ENCODE measurements at places on chromosomes 16 and 17. TPM values are rescaled to one million over a fixed set of nuclear protein-coding genes. Genes with fewer than 3 reads are reported as not detected.
A peak's percentile ranks its signal among the peaks of the same experiment; 100 is the strongest.

EIF3CL gene
- total RNA-seq: 121 TPM

CCL3 gene
- 296 TPM for total RNA-seq

PRRT2 gene
- total RNA-seq: 0.64 TPM

DNA sequence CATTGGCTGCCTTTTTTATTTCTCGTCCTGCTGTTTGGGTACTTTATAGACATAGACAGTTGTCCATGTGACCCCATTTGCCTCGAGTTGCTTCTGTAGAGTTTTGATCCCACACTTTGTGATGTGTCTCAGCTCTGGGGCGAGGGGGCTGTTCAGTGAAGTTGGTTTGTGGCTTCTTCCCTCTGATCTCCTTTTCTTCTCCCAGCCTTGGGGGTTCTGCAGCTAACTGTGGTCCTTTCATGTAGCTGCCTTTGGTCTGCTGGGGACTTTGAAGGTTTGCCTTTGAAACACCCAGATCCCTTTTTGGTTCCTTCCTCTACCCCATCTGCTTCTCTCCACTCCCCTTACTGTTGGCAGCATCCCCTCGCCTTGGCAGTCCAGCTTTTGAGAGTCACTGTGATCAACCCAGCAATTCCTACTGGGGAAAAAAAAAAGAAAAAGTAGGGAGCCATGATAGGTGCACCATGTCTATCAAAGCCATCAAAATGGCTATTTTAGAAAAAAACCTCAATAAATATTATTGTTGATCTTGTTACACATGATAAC, 728.8 kb upstream of the RBFOX1 start:
- no peak for DNase-seq

GRCh38 chr17:75551266-75551665, 25.8 kb downstream of the LLGL2 start:
- no peak for DNase-seq

DNA sequence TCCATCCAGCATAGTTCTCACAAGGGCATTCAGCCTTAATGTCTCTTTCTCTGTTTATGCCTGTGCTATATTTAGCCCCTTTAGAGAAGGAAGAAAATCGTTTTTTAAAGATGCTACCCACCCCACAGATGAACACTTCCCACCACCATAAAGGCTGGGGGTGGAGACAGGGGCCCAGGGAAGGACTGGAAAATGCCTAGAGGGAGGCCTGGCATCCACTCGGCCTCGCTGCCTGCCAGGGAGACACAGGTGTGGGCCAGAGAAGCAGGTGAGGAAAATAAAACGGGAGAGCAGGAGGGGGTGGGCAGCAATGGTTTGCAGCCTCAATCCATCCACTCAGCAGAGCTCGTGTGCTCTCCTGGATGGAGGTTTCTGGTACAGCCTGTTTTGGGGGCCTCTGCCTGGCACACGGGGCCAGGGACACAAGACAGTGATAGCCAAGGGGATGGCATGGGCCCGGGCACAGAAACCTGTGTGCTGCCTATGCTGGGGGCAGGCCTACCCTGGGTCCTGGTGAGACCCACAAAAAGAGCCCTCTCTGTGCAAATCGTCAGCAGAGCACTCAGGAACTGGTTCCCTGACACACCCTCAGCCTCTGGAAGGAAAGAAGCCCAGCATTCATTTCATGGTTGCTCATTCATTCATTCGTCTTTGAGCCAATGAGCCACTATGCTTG, 121.4 kb downstream of the C16orf78 start:
- DNase-seq: no peak

- DNase-seq: no peak
These were observed 17.7 kb downstream of the C16orf82 start for GRCh38 chr16:27084307-27085028.

DNA sequence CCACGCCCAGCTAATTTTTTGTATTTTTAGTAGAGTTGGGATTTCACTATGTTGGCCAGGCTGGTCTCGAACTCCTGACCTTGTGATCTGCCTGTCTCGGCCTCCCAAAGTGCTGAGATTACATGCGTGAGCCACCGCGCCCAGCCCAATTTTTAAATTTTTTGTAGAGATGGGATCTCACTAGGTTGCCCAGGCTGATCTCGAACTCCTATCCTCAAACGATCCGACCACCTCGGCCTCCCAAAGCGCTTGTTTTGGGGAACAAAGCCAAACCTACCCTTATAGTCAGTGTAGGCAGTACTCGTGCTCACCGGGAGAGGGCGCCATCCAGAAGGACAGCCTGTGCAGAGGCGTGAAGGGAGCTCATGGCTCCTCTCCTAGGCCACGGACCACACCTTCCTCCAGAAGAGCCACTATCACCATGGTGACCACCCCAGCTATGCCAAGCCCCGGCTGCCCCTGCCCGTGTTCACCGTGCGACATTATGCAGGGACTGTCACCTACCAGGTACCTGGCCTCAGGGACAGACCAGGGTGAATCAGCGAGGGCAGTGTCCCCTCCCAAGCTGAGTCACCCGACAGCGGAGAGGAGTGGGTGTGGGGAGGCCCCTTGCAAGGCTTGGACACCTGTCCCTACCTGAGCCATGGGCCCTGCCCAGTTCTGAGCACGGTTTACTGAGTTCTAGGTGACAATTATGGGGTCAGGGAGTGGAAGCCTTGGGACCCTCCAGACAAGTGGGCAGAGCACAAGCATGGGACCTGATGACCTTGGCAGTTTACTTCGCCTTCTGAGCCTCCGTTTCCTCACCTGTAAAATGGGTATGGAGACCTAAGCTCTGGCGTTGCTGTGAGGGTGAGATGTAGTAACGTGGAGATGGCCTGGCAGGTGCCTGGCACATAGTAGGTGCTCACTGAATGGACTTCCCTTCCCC, 13.7 kb downstream of the MYO15B start:
- peak; percentile 83 for DNase-seq

DNA sequence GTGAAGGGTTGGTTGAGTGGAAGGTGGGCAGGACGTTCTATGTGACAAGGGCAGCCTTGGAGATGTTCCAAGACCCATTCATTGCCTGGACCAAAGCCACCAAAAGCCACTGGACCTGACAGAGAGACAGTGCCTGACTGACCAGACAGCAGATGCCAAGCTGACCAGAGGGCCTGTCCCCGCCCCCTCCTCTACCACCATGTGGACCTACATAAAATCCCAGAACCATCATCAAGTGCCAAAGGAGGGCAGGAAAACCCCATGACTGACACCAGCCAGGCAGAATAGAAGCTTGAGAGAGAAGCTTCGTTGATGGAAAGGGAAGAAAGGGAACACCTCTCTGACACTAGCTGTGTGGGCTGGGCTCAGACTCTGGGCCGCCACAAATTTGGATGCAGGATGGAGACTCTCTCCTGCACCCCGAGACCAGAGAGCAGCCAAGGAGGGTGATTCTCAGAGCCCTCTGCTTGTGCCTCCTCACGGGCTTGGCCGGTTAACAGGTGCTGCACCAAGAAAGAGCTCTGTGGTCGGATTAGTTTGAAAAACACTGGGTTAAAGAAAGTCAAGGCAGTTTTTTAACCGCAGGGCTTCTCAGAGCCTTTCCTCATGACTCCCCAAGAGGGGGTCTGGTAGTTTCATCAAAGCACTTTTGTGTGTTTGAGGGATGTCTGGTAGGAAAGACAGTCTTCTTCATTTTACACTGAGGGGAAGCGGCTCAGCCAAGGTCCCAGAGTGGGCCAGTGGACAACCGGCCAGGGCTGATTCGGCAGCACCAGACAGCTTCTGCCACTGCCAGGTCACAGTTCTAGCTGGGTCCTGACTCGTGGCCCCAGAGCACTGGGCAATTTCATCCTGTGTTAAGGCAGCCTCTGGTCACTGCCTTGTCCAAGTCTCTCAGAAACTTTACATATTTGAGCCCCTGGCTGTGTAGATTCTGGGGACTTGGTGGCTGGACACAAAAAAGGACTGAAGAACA, 1.7 kb downstream of the TNFRSF13B start:
- no peak for DNase-seq

GRCh38 chr17:73357318-73357717, 45.5 kb upstream of the CDC42EP4 start:
- DNase-seq: no peak

GRCh38 chr17:32484041-32484461, 2.7 kb upstream of the CDK5R1 start:
- DNase-seq: peak; percentile 7

GRCh38 chr16:66511602-66512271, 38.2 kb downstream of the TK2 start:
- DNase-seq: no peak

- no peak for DNase-seq
These were observed 132.2 kb downstream of the SPECC1 start for GRCh38 chr17:20141198-20141972.

GRCh38 chr17:72962106-72962505, 130.4 kb downstream of the SLC39A11 start:
- no peak for DNase-seq

DNA sequence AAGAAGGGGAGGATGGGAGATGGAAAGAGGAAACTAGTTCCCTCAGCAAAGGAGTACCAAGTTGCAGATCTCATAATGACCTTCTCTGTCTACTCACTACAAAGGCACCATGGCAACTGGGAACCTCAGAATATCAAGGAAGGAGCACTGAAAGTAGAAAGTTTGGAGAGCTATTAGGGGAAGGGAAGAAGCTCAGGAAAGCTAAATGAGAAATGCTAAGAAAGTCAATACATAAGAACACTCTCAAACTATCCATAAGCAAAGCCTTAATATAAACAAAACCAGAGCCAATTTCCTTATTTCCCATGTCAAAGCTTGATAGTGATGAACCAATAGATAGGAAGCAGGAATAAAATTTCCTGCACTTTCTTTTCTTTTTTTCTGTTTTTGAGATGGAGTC, 57.9 kb upstream of the C17orf78 start:
- DNase-seq: no peak

DNA sequence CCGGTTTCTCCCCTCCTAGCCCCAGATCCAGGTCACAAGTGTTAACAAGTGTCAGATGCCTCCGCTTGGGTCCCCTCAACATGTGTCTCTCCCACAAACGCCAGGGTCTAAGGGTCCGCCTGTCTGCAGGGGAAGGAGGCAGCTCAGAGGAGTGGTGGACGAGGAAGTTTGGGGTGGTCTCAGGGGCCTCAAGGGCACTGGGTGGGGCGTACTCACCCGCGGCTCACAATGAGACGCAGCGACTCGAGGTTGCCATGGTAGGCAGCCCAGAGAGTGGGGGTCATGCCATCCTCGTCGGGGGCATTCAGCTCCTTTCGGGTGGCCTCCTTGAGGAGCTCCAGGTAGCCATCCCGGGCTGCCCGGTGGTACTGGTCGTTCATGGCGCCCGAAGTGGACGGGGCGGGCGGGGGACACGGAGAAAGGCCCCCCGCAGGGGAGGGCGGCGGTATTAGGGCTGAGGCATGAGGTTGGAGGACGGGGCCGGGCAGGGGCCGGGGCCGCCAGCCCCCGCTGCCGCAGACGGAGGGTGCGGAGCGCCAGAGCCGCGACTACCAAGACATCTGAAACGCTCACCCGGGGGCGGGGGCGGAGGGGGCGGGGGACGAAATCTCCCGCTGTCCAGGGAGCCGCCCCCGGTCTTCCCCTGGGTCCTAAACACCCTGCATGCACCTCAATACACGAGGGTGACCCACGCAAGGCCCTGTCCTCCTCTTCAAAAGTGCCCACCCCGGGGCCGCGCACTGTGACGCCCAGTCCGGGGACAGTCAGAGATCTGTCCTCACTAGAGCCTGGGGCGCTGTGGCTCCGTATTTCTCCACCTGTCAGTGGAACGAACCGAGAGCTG, at the start of gene USH1G:
Gene USH1G (minus strand): TSS at position 562 of the 844 bp plus-strand sequence. CDS start 182 bp downstream, at position 380.
- DNase-seq: no peak

DNA sequence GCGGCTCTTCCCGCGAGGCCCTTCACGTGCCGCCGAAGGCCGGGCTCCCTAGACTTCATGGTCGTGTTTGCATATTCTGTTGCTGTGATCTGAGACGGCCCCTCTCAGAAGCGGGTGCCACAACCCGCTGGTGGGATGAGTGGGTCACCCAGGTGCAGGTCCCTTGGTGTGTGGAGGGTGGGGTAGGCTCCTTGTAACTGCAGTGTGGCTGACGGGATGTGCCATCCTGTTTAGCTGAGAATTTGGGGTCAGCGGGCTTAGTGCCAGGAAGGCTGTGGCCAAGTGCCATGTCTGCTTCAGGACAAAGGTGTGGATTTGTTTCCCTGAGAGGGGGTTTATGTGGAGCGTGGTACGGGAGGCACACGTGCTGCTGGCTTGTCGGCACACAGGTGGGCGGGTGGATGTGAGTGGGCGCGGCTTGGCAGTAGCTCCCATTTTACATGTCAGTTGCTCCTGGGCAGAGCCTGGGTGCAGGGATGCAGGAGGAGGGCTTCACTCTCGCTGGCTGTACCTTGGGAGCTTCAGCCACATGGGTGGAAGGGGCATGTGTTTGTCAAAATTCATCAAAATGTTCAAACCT, 9.2 kb upstream of the WFIKKN1 start:
- DNase-seq: no peak

DNA sequence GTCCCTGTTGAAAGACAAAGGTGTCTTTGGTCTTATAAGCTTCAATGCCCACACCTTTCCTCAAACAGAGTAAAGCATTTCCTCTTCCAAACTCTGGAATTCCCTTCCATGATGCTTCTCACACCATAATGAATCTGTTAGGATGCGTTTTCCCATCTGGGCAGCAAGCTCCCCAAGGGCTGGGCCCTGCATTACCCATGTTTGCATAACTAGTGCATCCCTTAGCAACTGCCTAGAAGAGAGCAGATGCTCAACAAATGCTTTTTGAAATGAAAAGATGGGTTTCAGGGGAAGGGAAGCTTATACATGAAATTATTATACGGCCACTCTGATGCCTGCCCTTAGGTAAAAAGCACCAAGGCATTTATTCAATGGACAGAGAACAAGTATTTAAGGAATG, 124.5 kb upstream of the CCL2 start:
- no peak for DNase-seq

GRCh38 chr17:58309918-58310259, 18.7 kb downstream of the TSPOAP1 start:
- no peak for DNase-seq

GRCh38 chr16:66970775-66971720, 10.0 kb downstream of the CES3 start:
- no peak for DNase-seq

DNA sequence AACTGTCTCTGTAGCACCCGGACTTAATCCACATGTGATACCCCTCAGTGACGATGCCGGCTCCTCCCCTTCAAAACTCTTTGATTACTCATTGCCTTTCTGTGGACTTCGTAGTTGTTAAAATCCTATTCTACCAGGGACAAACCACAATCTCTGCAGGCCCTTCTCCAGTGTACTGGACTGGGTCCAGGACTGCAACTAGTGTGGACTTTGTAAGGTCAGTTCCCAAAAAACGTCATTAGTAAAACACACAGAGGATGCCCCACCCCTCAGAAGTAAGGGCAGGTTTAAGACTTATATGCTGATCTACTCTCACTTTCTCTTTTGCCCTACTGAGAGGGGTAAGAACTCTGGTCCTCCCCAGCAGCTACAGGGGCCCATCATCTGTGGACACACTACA, 10.5 kb upstream of the NUDT7 start:
- DNase-seq: no peak
